AG08396 (cell line): ENCODE measurements at places on chromosomes 11 and 22.

DNA sequence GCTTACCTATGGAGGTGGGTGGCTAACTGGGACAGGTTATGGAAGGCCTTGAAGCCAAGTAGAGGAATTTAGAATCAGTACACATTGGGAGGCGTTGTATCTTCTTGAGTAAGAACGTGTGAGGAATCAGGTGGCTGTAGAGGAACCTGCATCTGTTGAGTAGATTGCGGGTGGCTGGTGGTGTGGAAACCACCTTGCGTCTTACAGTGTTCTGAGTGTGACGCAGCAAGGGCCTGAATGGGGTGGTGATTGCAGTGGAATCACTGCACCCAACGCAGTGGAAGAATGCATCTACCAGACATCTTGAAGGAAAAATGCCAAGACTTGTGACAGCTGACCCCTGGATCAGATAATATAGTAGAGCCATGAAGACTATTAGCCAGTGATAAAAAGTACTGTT lies 110.8 kb upstream of the NNMT start:
- DNase-seq = no peak

- DNase-seq = no peak
Measured at GRCh38 chr11:94125407-94126115, 3.1 kb upstream of the PANX1 start.

DNA sequence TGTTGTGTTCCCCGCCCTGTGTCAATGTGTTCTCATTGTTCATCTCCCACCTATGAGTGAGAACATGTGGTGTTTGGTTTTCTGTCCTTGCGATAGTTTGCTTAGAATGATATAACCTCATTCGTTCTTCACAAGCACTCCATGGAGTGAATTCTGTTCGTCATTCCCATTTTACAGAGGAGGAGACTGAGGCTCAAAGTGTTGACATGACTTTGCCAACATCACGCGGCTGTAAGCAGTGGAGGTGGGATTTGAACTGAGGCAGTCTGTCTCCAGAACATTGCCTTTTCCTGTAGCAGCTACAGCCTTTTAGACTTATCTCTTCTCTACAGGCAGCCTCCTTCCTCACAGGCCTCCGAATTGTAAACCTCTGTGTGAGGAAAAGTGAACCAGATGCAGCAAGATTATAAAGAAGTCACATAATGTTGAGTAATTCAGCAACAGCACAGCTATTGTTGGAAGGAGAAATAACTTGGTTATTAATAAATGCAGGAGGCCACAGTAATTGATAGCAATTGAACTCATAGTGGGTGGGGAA lies 74.6 kb downstream of the MYO18B start:
- no peak for DNase-seq

DNA sequence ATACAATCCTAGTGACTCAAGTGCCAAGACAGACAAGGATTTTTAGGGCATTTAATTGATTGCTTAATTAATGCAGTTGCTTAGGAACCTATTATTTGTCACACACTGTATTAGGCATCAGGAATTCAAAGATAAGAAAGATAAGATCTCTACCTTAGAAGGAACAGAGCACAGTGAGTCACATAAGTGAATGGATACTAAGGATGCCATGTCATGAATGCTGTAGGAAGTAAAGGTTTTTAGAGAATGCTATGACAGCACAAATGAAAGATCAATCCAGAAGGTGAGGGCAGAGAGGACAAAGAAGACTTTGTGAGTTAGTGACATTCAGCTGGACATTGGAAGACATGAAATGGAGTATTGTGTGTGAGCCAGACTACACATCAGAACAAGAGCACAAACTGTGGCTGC lies 147.9 kb upstream of the DDI1 start:
- no peak for DNase-seq

- DNase-seq = no peak
Measured at GRCh38 chr22:32199341-32199740, 5.5 kb downstream of the RFPL2 start.

- DNase-seq = no peak
Measured at GRCh38 chr11:115930291-115930690, 426.1 kb upstream of the CADM1 start.

- DNase-seq = no peak
Measured at GRCh38 chr22:20419664-20419951, 18.0 kb downstream of the SCARF2 start.

DNA sequence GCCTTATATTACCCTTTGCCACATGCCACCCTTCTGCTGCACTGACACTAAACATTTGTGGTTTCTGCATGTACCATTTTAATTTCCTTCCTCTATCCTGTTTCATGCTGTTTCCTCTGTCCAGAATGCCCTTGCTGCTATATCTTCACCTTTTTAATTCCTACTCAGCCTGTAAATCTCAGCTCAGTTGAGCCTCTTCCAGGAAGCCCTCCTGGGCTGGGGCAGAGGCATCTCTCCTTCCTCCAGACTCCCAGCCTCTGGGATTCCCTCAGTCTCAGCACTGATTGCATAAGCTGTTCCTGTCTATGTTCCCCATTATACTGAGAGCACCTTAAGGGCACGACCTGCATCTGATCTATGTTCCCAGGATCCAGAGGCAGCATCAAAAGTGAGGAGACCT lies 98.7 kb downstream of the RNF169 start:
- DNase-seq = no peak

DNA sequence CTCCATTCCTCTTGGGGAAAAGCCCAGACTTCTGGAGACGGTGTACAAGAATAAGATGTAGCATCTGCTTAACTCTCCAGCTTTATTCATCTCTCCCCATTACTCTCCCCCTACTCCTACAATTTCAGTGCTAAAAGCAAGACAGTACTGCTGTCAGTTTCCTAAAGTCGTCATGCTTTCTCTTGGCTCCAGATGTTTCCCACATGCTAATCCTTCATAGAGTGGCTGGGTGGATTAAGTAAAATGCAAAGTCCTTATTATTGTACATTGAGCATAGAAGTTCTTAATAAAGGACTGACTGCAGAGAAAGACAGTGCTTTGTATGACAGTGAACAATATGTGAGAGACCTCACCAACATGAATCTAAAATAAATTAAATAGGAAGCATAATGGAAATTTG lies 142.2 kb upstream of the UBASH3B start:
- no peak for DNase-seq

DNA sequence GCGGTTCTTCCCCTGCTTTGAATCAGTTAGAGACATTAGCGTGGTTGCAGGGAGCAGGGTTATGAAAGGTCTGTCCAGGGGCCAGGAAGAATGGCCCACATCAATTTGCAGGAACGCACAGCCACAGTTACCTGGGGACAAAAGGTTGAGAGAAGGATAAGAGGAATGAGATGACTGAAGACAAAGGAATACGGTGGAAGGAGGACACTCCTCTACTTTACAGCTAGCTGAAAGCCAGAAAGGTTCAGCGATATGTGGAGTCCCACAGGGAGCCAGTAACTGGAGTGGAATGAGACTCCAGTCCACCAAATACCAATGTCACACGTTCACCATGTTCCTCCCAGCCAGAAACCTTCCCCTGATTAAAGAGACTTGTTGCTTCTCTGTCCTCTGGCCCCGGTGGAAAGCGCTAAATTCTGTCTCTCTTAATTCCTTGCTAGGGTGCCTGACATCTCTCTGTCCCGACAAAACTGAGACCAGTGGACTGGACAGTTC lies 10.7 kb downstream of the XNDC1N start:
- DNase-seq = no peak

DNA sequence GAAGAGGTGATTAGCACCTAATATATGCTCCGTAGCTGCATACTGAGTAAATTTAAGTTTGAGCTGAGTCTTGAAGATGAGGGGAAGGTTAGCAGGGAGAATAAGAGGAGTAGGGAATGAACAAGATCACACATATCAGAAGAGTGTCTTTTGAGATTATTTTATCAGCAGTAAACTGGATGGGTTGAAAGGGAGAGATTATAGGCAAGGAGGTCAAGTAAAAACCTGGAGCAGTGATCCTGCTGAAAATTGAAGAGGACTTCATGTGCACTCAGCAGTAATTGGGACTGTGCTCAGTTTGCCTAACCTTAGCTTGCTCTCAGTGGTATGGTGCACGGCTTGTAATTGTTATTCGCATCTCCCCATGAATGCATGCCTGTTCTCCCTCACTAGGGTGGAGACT lies 79.5 kb upstream of the PICALM start:
- DNase-seq = no peak
